Tibial nerve (tissue), 4 donors: ENCODE measurements at places on chromosomes 1 and 21.
A peak's percentile ranks its signal among the peaks of the same experiment; 100 is the strongest.

- no peak overlapping the region for H3K27ac ChIP-seq
- H3K27me3 ChIP-seq, result no peaks in the 10 kb centered on the region
- no peak overlapping the region for H3K4me3 ChIP-seq
- no peaks in the 10 kb centered on the region for H3K36me3 ChIP-seq
- H3K4me1 ChIP-seq, result no peaks in the 10 kb centered on the region
- no peak for DNase-seq
Observed at GRCh38 chr1:240658312-240658960, 46.5 kb upstream of the GREM2 start.

GRCh38 chr1:60033066-60033465 is 40.5 kb downstream of the C1orf87 start:
- DNase-seq, result no peak
- no peak overlapping the region for H3K27ac ChIP-seq
- H3K36me3 ChIP-seq, result no peaks in the 10 kb centered on the region
- no peaks in the 10 kb centered on the region for H3K4me1 ChIP-seq

- peak overlapping the region; percentile 96 for H3K27ac ChIP-seq
- H3K27me3 ChIP-seq, result no peaks in the 10 kb centered on the region
- peak overlapping the region; percentile 99 for H3K4me3 ChIP-seq
- H3K36me3 ChIP-seq, result no peaks in the 10 kb centered on the region
Observed at GRCh38 chr21:17818186-17819113, 706 bp downstream of the C21orf91 start.

DNA sequence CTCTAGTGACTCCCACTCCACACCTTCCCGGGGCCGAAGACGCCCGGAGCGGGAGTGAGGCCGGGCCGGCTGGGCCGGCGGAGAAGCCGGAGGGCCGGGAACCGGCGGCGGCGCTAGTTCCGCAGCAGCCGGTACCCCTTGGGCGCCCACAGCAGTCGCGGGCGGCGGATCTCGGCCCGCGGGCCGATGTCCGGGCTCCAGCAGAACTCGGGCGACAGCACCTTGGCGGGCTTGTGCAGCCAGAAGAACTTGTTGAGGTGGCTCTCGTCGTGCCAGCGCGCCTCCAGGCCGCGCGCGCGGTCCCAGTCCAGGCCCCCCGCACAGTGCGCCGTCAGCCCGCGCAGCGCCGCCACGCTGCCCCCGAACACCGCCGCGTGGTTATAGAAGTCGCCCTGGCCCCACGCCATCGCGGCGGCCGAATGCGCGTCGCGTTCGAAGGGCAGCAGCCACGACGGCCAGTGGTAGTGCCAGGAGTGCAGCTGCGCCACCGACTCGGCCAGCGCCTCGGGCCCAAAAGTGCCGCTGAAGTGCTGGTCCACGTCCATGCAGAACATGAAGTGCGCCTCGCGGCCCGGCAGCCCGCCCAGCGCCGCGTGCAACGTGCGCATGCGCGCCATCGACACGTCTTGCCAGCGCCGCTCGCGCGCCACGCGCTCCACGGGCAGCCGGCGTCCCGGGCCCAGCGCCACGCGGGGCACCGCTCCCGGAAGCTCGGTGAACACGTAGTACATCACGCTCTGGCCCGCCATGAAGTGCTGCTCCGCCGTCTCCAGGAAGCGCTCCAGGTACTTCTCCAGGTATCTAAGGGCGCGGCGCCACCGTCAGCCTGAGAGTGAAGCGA is 14.0 kb downstream of the A3GALT2 start:
- H3K27me3 ChIP-seq, result no peaks in the 10 kb centered on the region
- no peaks in the 10 kb centered on the region for H3K4me1 ChIP-seq
- DNase-seq, result no peak
- no peak overlapping the region for H3K27ac ChIP-seq
- no peaks in the 10 kb centered on the region for H3K36me3 ChIP-seq

DNA sequence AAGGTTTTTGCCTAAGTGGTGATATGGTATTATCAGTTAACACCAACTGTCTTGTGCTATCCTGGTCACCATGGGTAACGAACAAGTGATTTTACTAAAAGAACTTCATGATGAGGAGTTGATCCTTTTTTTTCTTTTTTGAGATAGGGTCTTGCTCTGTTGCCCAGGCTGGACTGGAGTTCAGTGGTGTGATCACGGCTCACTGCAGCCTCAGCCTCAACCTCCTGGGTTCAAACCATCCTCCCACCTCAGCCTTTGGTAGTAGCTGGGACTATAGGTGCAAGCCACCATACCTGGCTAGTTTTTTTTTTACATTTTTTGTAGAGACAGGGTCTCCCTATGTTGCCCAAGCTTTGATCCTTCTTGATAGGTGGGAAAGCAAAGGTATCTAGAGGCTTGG is 5.1 kb downstream of the METTL13 start:
- peaks cover 45% of the 10 kb centered on the region for H3K4me1 ChIP-seq
- H3K27ac ChIP-seq, result no peak overlapping the region
- no peak for DNase-seq

DNA sequence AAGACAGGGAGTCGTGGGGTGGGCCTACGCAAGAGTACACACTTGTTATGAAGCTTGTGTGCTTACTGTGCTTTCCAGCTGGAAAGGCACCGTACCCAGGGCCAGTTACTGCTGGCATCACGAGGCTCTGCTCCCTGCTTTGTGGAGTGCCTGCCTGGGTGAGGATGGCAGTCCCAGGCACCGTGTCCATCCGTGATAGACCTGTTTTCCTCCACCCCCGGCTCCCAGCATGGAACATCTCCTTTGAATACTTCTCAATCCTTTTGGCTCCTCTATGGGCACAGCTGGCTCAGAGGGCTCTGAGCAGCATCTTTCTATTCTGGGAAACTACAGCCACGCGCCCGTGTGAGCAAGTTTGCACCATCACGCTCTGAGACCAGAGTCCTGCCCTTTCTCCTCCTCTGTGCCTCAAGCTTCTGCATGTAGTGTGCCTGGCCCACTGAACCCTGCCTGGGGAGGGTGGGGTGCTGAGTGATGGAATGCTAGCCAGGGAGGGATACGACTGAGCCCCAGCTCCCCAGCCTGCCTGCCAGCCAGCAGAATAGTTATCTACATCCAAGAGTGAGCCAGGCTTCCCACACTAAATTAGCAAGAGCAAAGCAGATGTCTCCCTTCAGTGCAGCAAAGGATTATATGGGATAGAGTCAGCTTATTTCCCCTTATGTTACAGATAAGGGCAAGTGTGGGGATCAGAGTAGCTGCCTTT is 7.1 kb upstream of the TNR start:
- no peak overlapping the region for H3K27ac ChIP-seq
- no peak overlapping the region for H3K4me3 ChIP-seq
- H3K36me3 ChIP-seq, result no peaks in the 10 kb centered on the region
- no peaks in the 10 kb centered on the region for H3K27me3 ChIP-seq

GRCh38 chr1:169495916-169496315 is 10.2 kb upstream of the SLC19A2 start:
- H3K27me3 ChIP-seq, result no peaks in the 10 kb centered on the region
- no peak overlapping the region for H3K4me3 ChIP-seq
- no peak overlapping the region for H3K27ac ChIP-seq
- no peak for DNase-seq

DNA sequence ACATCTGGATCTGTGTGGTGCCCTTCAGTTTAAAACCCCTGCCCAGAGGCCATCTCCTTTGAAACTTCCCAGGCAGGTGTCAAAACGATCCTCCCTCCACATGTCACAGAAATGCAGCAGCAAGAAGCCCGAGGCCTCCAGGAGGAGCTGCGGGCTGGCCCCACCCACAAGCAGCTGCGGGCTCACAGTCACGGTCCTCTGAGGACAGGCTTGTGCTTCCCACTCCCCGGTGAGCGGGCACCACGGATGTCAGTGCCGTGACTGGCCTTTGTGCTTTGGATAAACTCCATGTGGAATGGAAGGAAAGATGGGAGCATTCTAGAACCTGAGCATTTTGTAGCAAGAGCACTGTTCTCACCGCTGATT is 65.8 kb downstream of the SIK1 start:
- DNase-seq, result no peak
- H3K4me3 ChIP-seq, result no peak overlapping the region
- H3K27ac ChIP-seq, result peak overlapping the region; percentile 73
- H3K4me1 ChIP-seq, result peaks cover 10% of the 10 kb centered on the region
- H3K27me3 ChIP-seq, result no peaks in the 10 kb centered on the region
